Right cardiac atrium (tissue), 5 donors: ENCODE measurements at places on chromosomes 1 and 21.

- DNase-seq, result no peak
Measured at GRCh38 chr1:35506960-35507912, 50.0 kb downstream of the KIAA0319L start.

DNA sequence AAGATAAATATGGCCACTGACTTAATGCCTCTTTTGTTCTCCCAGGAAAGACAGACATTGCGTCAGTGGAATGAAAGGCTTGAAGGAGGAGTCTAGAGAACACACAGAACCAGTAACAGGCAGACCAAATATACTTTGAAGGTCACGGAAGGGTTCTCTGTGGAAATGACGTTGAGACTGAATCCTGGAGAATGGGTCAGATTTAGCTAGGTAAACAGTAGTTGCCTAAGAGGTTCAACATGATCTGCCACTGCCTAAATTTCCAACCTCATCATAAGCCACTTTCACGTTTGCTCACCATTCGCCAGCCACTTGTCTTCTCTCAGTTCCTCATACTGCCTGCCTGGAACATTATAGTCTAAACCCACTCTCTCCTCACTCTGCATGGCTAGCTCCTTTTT lies 20.5 kb downstream of the PLA2G4A start:
- DNase-seq, result no peak

DNA sequence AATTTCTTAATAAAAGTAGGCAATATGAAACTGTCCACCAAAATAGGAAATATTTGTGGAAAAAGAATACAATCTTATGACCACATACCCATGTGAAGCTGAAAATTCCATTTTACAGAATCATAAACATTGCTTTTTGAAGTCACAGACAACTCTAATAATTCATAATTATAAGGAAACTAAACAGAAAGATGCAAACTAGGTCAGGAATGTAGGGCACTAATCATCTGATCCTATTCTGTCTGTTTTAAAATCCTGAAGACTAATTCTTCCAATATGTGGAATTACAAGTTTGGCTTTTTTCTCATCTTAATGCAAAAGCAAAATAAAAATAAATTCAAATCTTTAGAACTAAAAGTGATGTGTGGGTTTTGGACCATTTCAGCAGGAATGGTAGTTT lies 528.6 kb downstream of the LTN1 start:
- no peak for DNase-seq

- DNase-seq, result no peak
Measured at GRCh38 chr1:94314222-94314858, 77.0 kb upstream of the ARHGAP29 start.

DNA sequence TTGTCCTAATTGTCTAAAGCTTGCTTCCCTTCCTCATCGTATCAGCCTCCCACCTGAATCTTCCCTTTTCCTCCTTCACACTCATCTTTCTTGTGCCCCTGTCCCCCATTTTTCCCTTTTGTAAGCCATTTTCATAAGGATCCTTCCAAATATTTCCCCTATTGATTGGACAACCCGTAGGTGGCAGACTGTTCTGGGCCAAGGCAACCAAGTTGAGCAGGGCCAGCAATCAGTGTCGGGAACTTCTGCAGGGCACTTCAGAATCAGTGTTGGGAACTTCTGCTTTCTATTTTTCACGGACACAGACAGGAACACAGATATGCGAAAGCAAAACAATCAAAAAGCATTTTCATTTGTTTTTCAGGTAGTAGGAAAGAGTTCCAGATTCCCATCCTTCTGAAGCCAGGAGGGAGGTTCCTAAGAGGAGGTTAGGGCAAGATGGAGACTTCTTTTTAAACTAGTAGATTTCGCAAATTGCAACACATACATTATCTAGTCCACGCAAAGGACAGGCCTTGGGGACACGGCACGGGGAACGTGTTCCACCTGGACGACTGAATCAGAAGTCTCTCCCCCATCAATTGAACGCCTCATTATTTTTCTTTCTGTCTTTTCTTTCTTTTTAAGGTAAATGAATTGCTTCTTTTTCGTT lies 691 bp upstream of the MPZL1 start:
- DNase-seq, result peak; percentile 76

DNA sequence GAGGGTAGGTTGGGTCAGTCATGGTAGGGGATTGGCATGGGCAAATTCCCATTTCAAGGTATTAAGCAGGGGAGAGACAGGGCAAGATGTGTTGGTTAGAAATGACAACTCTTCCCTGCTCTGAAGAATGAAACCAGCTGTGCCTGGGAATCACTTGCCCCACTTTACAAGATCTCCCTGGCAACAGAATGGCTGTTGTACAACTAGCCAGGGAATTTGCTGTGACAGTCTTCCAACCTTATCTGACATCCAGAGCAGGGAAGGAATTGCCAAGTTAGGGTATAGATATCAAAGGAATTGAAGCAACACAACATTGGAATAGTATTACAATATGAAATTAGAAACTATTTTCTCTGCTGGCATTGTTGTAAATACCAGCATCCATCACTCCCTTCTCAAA lies 154.7 kb downstream of the CACNA1E start:
- no peak for DNase-seq

DNA sequence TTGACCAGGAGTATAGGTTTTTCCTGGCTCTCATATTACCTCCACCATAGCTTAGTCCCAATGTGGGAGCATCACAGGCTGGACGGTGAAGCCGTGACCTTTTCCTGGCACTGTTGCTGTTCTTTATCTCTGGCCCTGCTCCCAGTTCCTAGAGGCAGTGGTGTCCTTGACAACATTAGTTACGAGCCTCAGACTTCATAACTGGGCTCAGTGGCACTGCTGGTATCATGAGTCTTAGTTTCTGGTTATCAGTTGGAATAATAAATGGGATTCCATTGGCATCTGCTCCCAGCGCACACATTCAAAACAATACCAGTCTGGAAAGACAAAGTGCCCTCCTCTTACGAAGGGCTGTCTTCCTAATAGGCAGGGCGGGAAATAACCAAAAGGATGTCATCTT lies 8.0 kb downstream of the RNPEP start:
- peak; percentile 67 for DNase-seq

- no peak for DNase-seq
Measured at GRCh38 chr1:186763107-186763506, 65.6 kb upstream of the PLA2G4A start.

GRCh38 chr1:100734676-100735075 lies 15.1 kb downstream of the VCAM1 start:
- DNase-seq, result no peak

DNA sequence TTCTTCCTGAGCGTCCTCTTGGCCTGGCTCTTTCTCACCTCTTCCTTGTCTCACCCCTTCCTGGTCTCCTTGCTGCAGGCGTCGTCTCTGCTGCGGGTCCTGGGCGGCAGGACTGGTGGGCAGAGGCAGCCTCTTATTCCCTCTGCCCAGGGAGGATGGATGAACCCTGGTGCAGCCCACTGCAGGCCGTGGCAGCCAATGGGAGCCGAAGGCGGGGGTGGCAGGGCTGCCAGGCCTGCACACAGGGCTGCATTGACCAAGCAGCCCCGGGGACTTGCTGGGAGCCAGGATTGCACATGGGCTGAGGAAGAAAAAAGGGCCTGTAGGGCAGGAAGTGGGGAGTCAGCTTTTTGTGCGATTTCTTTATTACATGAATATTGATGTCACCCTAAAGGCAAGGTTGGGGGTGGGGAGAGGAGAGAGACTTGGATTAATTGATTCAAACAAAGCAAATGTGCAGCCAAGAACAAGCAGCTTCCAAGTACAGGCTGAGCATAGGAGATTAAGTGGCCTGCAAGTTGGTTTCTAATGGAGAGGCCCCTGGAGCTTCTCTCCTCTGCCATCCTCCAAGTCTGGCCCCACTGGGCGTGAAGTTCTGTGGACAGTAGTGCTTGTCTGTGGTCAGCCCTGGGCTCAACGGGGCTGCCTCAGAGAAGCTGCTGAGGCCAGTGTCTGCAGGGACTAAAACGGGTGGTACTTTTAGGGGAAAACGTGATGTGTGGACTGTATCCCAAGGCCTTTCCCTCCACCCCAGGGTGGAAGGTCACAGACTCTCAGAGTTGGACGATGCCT lies at the start of gene S100B:
TSS of gene S100B (minus strand) at position 108 of the 792 bp plus-strand sequence. CDS start 2,667 bp downstream, outside the sequence.
- peak; percentile 53 for DNase-seq

GRCh38 chr1:42422737-42423136 lies 33.1 kb downstream of the ZMYND12 start:
- DNase-seq, result no peak

DNA sequence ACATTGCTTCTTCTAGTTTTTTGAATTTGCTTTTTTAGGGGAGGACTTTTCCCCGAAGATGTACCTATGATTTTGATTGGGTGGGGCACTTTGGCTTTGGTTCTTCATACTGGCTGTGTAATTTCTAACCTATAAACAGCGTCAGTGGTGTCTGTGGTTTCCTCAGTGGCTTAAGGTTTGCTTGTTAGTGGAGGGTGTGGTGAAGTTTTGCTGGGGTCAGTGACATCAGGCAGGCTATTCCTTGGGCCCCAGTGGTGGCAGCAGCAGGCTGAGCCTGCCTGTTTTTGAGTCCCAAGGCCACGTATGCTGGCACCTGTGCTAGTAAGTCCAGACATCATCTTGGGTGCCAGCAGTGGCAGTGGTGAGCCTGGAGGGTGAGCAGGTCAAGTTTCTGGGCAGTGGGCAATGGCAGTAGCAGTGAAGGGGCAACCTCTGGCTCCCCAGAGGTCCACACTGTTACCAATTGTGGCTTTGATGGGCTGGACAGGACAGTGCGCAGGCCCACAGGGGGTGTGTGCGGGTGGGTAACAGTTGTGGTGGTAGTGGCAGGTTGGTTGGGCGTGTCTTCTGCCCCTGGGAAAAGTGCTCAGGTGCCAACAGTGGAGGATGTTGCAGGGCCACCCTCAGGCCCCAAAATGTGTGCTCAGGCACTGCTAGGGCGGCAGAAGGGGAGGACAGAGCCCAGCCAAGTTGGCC lies 54.9 kb upstream of the B3GALT2 start:
- DNase-seq, result no peak

- no peak for DNase-seq
Measured at GRCh38 chr1:85943526-85943925, 213.0 kb downstream of the COL24A1 start.

DNA sequence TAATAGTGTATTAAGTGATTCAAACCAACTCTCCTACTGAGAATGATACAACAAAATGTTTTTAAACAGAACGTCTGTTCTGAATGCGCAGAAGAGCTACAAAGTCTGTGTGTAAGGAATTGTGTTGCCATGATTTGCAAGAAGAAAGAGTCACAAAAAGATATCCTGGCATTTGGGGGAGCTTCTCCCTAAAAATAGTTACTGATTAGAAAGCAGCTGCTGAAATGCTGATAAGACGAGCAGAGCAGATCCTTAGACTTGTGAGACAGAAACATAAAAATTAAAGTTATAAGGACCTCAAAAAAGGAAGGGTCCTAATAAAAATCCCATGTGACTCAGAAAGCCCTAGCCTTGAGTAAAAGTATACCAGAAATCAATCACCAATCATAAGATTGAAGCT lies 54.9 kb upstream of the CRB1 start:
- DNase-seq, result no peak

DNA sequence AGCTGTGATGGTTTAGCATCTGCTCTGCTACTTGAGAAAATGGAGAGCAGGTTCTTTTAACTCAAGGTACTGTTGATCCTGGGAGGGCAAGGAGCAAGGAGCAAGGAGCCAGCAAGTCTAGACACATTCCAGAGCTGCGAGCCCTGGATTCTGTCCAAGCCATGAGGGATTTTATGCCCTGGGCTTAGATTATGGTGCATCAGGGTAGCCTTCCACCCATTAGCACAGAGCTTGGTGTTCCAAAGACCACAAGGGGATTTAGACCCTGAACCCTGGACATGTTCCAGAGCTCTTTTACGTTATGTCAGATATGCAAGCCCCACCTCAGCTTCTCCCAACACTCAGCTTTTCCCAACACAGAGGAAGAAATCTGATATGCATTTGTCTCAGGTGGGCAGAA lies 2.0 kb upstream of the OR14I1 start:
- DNase-seq, result no peak

DNA sequence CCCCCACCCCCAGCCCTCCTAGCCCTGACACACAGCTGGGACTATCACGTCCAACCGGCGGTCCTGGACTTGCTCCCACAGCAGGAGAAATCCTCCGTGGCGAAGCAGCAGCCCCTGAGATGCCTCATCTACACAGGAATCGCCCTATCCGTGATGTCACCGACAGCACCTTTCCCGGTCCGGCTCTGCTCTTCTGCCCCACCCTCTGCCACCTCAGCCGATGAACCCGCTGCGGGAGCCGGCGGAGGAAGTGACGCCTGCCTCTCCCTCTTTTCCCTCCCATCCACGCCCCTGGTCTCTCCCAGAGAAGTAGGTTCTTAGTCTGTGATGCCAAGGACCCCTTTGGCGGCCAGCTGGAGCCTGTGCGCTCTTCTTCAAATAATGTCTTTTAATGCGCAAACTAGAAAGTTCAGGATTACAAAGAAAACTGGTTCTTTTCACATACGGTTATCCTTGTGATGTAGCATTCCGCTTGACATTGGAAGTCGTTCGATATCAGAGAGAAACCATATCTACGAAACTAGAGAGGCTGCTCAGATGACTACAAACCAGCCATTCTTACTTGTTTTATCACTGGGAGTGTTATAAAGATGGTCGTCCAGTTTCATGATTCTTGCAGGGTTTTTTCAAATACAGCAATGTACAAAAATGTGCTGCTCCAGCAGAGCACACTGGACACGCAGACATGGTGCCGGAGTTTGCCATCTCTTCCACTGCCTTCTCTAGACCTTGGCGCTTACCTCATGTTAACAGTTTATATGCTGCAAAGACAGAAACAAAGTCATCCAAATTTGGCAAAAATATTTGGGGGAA lies 120.3 kb downstream of the PPIAL4G start:
- DNase-seq, result no peak

GRCh38 chr1:233143241-233143640 lies 152.3 kb downstream of the PCNX2 start:
- DNase-seq, result no peak

DNA sequence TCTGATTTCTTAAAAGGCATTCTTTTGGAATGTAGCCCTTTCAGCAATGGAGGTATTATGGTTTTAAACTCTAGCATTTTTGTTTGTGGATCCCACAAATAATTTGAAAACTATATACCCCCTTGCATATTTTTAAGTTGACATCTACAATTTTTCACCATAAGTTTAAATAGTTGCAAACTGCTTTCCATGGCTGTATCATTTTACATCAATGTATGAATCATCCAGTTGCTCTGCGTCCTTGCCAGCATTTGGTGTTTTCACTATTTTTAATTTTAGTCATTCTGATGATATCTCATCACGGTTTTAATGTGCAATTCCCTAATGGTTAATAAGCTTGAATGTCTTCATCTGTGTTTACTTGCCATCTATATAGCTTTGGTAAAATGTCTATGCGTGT lies 20.7 kb downstream of the DIPK1A start:
- DNase-seq, result no peak

- DNase-seq, result no peak
Measured at GRCh38 chr1:23869051-23869450, 961 bp upstream of the FUCA1 start.

DNA sequence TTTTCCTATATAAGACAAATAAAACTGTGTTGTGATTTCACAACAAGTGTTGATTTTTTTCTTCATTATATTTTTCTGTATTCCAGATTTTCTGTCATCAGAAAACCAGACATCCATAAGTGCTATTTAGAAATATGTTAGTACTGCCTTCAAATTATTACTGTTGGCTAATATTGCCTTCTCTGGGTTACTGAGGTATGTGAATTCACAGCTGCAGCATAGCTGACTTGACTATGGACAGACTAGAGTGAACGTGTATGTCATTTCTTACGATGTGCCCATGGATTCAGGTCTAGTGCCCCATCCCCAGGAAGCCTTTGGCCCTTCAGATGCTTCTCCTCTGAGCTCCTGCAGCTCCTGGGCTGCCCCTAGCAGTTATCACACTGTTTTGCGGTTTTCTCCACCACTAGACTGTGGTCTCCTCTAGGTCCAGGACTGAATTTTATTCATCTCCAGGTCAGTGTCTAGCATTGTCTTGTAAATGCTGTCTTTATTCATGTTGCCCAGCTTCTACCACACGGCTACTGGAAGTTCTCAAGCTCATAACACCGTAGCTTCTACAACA lies 118.5 kb downstream of the FGGY start:
- no peak for DNase-seq
